ENCODE measurements at places on chromosomes 5 and 9.

DNA sequence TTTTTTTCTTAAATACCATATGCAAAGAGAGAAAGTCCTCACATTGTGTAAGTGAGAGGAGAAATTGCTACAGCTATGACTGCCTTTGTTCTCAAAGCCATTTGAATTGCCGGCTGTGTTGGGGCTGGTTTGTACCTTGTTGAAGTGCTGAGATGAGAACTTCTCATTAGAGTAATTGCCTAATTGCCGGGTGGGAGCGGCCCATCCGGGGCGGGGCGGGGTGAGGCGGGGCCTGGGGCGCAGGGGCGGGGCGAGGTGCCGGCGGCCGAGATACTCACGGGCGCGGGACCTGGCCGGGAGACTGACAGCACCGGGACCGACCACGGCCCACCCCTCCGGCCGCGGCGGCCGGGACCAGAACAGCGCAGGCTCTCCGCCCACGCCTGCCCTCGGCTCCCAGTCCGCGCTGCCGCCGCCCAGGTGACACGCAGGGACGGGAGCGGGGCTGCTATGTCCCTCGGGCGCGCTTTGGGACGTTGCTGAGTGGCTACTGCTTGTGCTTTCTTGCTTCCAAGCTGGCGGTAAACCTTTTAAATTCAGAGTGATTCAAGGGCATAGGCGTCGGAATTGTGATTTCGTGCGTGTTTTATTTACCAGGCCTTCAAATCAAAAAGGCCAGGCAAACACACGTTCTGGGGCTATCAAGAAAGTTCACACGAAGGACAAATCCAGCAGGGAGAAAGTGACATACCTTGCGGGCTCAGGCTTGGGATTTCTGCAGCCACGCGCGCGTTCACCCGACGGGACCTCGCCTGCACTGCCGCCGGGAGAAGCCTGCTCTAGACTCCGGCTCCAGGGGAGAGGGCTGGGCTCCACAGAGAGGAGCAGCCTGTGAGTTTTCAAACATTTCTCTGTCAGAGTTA is 269.1 kb downstream of the FANCC start:
- peak; percentile 63 for DNase-seq

- no peak for DNase-seq
Observed at GRCh38 chr9:112086627-112087026, 88.5 kb downstream of the SUSD1 start.

- DNase-seq = no peak
Observed at GRCh38 chr5:82416512-82416911, 138.4 kb upstream of the RPS23 start.

DNA sequence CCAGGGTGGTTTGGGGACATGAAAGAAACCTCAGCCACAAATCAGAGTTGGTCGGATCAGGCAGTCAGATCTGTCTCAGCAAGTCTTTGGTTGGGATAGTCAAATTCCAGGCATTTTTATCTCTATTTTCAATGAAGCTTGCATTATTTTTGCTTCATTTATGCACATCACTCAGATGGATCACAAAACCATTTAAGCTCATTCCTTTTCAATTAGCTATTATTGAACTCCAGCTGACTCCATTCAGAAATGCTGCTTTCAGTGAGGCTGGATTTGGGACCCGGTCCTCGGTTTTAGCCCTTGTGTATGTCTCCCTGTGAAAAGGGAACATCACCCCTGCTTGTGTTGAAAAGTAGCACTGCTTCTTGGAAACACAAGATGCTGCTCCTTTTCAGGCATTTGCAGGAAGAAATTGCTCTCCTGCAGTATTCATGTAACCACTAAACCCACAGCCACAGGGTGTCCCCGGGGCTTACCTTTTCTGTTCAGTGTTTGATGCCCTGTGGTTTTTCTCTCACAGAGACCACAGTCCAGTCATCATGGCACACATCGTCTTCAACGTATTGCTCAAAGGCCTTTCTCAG is 232.9 kb downstream of the NFIB start:
- DNase-seq = no peak

DNA sequence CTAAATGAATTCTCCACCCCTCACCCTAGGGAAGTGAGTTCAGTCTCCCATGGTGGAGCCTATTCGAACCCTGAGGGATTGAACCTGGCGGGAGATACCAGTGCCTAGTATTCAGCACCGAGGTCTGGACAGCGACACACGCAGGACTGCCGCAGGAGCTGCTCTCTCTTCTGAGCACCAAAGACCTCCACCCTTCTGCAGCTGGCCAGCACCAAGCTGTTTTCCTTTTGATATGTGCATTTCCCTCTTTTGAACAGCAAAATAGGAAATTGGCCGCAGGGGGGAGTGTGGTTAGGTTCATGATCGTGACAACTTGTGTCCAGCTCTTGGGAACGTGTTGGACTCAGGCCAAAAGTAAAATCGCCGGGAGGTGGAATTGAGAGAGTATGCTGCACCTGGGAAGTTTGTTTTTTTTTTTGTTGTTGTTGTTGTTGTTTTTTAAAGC is 1.2 kb upstream of the PCSK1 start:
- peak; percentile 47 for DNase-seq

GRCh38 chr9:15308511-15308910 is 1.5 kb upstream of the TTC39B start:
- DNase-seq = no peak

DNA sequence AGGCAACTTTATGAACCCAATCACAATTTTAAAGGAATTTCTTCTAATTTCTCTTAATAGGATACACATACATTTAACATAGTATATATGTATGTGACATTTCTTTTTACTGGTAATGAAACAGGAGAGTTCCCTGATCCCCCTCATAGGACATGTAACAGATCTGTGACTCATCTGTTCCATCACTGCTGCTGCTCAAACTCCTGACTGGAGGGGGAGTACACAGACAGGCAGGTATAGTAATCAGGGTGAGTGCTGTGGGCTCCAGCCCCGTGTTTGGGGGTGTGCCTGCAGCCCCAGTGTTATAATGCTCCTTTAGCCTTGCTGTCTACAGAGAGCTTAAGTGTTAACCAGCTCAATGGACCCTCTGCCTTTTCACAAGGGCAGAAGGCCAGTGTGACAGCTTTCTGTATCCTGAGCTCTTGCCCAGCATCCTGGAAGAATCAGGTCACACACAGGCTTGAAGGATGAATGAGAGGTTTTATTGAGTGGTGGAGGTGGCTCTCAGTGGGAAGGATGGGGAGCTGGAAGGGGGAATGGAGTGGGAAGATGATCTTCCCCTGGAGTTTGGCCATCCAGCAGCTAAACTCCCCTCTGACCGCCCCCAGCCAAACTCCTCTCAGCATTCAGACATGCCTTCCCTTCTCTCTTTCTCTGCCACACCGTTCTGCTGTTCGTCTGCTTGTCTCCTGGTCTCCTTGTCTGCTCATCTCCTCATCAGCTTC is 161.3 kb downstream of the ZNF608 start:
- DNase-seq = no peak

GRCh38 chr9:13292158-13292557 is 12.7 kb upstream of the MPDZ start:
- no peak for DNase-seq

- DNase-seq = no peak
Observed at GRCh38 chr9:24073007-24073592, 247.1 kb upstream of the ELAVL2 start.

DNA sequence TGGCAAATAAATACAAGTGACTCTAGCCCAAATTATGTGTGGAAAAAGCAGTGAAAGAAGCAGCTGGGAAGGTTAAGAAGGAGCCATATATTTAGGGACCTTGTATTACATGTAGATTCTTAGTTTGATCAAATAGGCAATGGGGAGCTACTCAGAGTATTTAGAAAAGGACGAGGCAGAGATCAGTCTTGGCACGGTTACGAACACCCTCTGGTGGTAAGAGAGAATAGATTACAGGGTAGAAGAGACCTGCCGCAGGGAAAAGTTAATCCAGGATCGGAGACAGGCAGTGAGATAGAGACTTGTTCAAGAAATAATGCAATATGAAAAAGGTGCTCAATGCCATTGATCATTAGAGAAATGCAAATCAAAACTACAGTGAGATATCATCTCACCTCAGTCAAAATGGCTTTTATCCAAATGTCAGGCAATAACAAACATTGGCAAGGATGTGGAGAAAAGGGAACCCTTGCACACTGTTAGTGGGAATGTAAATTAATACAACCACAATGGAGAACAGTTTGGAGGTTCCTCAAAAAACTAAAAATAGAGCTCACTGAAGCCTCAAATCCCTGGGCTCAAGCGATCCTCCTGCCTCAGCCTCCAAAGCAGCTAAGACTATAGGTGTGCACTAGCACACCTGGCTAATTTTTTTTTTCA is 12.0 kb downstream of the INIP start:
- peak; percentile 49 for DNase-seq

GRCh38 chr5:67201897-67202549 is 5.4 kb upstream of the CD180 start:
- no peak for DNase-seq

GRCh38 chr5:150286820-150287219 is 2.8 kb downstream of the CAMK2A start:
- DNase-seq = peak; percentile 8

- no peak for DNase-seq
Observed at GRCh38 chr5:60325870-60326269, 374.1 kb downstream of the DEPDC1B start.

- DNase-seq = no peak
Observed at GRCh38 chr9:137026828-137027227, 1.2 kb downstream of the ABCA2 start.

- DNase-seq = no peak
Observed at GRCh38 chr9:134381671-134382516, 55.6 kb downstream of the RXRA start.

GRCh38 chr9:79020276-79020675 is 551.5 kb upstream of the TLE4 start:
- DNase-seq = no peak

DNA sequence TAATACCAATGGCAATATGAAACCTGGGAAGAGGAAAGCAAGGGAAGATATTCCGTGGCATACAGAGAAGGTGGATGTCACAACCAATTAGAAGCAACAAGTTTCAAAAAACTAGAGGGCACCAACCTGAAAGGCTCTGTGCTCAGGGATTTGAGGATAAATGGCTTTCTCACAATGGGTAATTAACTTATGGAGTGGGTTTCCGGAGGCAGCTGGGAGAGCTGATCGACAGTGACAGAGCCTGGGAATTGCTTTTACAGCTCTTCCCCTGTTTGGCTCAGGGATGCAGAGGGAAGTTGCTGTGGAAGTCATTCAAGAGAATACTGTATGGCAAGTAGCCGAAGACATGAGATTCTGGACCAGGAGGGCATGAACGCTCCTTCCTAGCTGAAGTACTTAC is 237.0 kb downstream of the KIF4B start:
- no peak for DNase-seq

GRCh38 chr5:74992791-74993190 is 59.6 kb downstream of the GCNT4 start:
- no peak for DNase-seq

DNA sequence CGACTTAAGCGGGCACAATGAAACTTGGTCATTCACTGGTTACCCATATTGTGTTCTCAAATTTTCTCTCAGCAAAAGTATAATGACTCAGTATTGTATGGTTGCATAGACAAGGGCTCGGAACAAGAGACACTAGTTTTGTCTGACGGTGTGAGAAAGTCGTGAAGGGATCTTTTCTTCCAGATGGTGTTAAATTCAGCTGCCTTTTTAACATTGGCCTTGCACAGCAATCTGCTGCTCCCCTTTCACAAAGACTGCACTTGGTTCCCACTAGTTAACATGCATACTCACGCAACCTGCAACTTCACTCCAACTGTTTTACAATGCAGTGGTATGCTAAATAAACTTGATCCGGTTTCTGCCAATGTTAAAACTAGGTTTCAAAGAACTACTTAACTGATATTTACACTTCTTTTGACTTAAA is 219.2 kb downstream of the MEF2C start:
- DNase-seq = no peak

- DNase-seq = no peak
Observed at GRCh38 chr9:100368672-100369071, 15.9 kb upstream of the TEX10 start.

GRCh38 chr5:32951878-32952277 is 240.8 kb downstream of the NPR3 start:
- no peak for DNase-seq
